ENCODE measurements at places on chromosomes 12 and 14.

DNA sequence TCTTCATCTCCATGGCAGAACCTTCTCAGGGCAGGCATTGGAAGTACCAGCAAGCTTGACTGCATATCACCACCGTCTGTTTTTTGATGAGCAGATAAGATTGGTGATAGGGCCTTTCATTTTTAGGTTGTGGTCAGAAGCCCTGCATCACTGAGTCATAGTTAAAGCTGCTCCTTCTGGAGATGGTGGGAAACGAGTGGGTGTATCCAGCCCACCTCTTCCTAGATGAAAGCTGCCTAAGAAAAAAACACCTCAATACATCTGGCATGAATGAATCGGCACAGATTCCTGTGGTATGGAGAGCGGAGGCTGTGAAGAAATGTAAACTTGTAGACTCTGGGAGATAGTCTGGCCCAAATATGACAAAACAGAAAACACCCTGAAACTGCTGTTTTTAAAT, 248.7 kb upstream of the EGLN3 start:
- no peak for DNase-seq

DNA sequence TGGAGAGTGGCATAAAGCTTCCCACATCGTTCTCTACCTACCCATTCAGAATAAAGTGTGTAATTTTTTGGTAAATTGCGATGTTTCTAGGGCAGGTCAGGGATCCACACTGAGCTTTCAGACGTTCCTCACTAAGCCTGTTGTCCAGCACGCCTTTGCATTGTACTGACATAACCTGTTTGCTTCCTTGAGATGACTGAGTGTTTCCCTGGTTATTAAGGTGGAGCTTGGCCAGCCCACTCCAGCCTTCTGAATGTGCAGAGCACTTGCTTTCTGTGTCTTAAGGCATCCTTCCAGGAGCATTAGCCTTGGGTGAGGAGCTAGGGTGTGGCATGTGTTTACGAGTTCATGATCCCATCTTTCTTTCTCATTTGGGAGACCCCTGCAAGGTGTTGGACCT, 96.4 kb downstream of the TMEM260 start:
- no peak for DNase-seq

GRCh38 chr12:124328116-124328515, 33.2 kb downstream of the RFLNA start:
- DNase-seq, result no peak

- DNase-seq, result no peak
Measured at GRCh38 chr14:77125281-77125801, 16.2 kb downstream of the ZDHHC22 start.

GRCh38 chr14:53900499-53900898, 56.1 kb downstream of the BMP4 start:
- DNase-seq, result no peak

DNA sequence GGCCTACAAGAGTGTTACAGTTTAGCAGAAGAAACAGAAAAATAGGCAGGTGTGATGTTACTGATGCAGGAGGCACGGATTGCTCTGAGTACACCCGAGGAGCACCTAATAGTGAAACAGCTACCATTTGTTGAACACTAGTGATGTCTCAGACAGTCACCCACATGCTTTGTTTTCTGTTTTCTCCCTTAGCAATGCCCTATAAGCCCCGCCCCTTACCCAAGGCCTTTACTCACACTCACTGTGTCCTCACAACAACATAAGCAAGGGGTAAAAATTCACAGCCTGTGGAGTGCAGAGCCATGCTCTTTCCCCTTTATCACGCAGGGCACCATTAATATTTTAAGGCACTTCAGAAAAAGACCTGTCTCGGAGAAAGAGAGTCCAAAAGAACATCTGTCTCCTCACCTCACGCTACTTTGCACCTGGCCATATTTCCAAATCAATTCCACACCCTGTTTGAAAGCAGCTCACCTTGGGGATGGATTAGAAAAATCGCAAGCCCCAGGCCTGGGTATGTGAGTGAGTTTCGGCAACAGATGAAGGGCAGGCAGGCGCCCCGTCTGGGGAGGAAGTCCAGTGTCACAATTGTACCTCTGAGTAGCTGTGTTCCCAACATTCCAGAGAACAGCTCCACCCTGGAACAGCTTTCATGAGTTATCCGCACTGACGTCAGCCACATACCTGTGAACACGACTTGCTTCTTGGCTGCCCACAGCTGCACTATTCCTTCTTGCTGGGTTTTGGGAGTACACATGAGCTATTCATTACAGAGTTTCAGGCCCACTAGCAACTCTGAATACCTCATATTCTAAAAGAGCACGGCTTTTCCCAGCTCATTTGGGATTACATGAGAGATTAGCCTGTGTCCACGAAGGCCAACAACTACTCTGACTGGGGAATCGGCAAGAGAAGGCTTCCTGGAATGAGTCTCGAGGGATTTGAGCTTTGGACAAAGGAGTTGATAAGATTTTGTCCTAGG, 26.0 kb downstream of the MAPK1IP1L start:
- no peak for DNase-seq

GRCh38 chr14:101939646-101940170, 24.7 kb upstream of the DYNC1H1 start:
- no peak for DNase-seq

- DNase-seq, result no peak
Measured at GRCh38 chr12:46065412-46066166, 75.2 kb upstream of the SCAF11 start.

DNA sequence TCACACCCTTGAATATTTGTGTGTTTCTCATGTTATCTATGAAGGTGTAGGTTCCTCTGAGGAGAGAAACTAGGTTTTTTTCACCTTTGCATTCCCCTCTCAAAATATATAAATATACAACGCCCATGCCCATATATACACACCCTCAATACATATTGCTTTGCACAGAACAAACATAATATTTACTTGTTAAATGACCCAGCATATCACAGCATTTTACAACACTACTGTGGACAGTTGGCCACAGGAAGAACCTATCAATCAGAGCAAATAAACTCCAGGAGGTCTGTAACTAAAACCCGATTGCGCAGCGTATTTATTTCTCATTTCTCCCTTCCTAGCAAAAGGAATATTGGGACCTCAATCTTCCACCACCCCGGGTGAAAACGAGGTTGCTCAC, 196.0 kb downstream of the SLC5A8 start:
- DNase-seq, result no peak

GRCh38 chr14:102517392-102518062, 8.0 kb upstream of the ANKRD9 start:
- DNase-seq, result no peak

Measured in SK-N-DZ (cell line).